ENCODE measurements at places on chromosomes 12 and 14.

DNA sequence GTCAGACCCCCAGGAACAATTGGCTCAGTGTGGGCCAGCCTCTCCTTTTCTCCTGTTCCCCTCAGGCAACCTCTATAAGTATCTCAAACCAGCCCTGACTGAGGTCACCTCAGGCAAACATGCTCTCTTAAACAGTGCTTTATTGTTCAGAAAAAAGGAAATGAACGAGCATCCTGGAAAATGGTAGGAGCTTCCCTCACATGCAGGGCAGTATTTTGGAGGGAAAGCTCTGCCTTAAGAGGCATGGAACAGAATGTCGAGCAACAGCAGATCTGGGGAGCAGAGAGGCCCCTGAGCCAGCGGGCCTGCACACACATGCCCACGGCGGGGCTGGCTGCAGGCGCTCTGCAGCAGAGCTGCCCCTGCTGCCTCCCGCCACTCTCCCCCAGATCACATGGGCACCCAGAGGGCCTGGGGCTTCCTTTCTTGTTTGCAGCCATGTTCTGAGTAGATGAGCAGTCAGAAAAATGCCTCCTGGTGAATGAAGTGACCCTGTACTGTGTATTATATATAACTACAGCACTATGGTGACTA, 42.0 kb downstream of the MOK start:
- DNase-seq, result no peak

- DNase-seq, result no peak
Observed at GRCh38 chr12:117093918-117094630, 5.1 kb downstream of the TESC start.

- DNase-seq, result no peak
Observed at GRCh38 chr14:104161602-104162367, 23.4 kb downstream of the KIF26A start.

GRCh38 chr12:53713516-53713915, 13.7 kb downstream of the CALCOCO1 start:
- DNase-seq, result no peak

DNA sequence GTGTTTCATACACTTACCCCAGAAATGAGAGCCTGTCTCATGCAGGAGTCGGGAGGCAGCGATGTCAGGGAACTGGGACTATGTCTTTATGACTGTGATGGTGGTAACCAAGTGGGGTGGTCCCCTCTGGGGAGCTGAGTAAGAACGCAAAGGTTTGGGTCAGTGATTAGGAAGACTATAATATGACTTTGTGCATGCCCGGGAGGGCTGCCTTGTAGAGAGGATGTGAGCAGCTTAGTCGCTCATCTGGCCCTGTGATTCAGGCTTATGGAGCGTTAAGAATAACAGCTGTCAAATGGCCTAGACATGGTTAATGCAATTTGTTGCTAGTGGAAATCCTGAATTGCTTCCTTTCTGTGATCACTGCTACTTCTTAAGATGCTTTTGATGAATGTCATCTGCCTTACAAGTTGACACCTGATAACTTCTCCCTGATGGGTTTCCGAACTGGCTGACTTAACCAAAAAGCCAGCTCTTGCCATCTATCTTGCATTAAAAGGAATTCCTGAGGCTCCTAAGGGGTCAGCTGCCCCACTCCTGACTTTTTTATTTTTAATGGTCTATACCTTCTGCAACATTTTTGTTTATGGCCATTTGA, 35.4 kb upstream of the AACS start:
- DNase-seq, result no peak

All from stimulated activated CD4-positive, alpha-beta T cell treated with anti-CD3 and anti-CD28 coated beads, TNF-alpha, amount 100 ng/mL, for 24 hours (primary cell).